ENCODE measurements at places on chromosomes 12 and 14.

- DNase-seq, result no peak
These were observed 127.3 kb downstream of the CNTN1 start for GRCh38 chr12:40819436-40820108.

DNA sequence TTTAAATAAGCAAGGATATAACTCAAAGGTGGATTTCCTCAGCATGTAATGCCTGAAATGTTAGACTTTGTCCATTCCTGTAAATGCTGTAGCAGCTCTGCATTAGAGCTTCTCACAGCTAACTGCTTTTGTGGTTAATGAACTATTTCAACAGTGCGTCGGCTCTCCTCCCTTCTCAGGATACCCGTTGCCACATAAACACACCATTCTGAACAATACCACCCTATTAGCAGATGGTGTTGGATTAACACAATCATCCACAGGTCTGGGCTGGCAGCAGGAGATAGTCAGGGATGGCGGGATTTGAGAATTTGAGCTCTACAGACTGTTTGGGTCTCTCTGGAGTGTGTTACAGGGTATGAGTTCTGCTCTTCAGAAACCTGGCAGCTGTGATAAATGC lies 33.5 kb upstream of the C12orf42 start:
- no peak for DNase-seq

- DNase-seq, result no peak
These were observed 45.2 kb upstream of the PPP2R5C start for GRCh38 chr14:101716077-101716950.

DNA sequence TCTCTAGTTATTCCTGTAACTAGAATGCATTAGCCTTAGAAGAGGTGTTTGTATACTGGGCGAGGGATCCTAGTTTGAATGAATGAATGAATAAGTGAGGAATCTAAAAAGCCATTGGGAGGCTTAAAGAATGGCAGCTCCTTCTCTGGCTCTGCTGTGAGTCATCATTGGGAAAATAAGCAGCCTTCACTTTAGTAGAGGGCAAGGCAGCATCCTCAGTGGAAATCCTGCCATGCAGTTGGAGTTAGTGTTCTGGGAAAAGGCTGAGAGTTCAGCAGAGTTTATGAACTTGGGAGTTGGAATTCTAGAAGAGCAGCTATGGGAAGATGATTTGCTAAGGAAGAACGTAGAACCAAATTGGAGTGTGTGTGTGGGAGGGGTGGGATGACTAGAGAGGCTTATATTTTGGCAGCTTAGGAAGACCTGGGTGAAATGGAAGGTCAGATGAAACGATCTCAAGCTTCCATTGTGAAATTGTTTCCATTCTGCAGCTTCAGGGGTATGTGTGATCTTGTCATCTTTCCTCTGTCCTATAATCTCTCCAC lies 120.8 kb downstream of the PTCSC3 start:
- peak; percentile 33 for DNase-seq

- DNase-seq, result peak; percentile 44
These were observed at the start of gene TMEM121 for GRCh38 chr14:105525861-105526775. TMEM121 (plus strand) TSS chr14:105526583; CDS start chr14:105528835, 2,252 bp downstream.

DNA sequence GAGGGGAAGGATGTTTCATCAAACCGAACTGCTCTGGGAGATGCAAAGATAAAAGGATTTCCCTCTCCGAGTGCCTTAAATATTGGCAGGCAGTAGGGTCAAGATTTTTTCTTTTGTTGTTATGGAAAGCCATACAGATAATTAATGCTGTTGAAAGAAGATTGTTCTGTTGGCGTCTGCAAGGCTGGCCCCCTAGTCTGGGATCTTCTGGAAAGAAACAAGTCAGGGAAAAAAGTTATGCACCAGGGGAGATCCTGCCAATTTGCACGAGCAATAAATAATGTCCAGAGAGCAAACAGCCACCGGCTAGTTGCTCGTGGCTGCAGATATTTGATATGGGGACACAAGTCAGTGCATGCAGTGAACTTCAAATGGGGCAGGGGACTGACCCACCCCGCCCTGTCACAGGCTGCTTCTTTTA lies 202.1 kb upstream of the MYL2 start:
- no peak for DNase-seq

DNA sequence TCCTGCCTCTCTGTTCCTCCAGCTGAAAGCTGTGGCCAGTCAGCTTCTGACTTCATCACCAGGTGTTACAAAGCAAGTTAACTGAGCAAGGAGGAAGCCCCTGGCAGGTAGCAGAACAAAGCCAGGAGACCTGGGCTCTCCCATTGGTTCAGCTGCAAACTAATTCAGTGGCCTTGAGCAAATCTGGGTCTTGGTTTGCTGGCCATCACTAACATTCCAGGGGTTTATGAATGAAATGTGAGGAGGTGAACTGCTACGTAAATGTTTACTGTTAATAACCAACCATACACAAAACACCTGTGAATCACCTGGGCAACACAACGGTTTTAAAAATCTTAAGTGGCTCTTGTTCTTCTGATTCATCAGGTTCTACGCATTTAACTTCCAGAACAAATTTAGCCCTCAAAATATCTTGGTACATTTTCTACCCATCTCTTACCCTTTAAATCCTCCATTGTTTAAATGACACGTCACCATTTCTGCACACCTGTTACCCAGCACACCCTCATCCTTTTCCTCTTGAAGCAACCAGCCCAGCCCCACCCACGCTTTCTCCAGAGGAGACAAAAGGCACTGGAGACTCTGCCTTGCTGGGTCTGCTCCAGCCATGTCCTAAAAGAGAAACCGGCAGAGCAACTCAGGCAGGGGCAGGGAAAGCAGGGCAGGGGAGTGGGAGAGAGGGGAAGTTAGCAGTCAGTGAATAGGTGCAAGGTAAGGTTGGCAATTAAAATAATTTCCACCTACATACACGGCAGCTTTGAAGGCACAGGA lies 49.3 kb upstream of the TSPAN11 start:
- no peak for DNase-seq

All from Daoy (cell line).